ENCODE measurements at places on chromosomes 4 and X.

- no peak for DNase-seq
Measured at GRCh38 chrX:1727531-1728027, 112.7 kb downstream of the ASMT start.

GRCh38 chrX:44101281-44101680 lies 128.1 kb upstream of the NDP start:
- no peak for DNase-seq

- no peak for DNase-seq
Measured at GRCh38 chrX:30607155-30607554, 29.6 kb upstream of the TASL start.

- no peak for DNase-seq
Measured at GRCh38 chr4:180668732-180669131, 1574.5 kb upstream of the TENM3 start.

- no peak for DNase-seq
Measured at GRCh38 chr4:15907430-15907829, 31.1 kb downstream of the FGFBP1 start.

GRCh38 chrX:140034916-140035315 lies 69.6 kb upstream of the CXorf66 start:
- no peak for DNase-seq

GRCh38 chr4:131531087-131531486 lies 1618.0 kb upstream of the PCDH10 start:
- no peak for DNase-seq

DNA sequence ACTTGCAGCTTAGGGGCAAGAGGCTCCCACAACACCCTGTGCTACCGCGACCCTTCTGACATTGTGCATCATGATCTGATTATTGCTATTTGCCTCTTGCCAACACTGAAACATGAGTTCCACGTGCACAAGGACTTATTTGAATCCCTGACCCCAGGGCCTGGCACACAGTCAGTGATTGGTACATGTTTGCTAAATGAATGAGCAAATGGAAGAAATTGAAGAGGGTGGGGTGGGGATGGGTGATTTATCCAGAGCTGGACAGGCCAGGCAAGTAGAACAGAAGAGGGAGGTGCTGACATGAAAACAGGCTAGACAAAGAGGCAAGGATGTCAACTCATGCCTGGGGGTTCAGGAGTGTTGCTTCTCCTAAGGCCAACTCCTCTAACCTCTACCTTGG lies 24.9 kb upstream of the RPL39 start:
- no peak for DNase-seq

DNA sequence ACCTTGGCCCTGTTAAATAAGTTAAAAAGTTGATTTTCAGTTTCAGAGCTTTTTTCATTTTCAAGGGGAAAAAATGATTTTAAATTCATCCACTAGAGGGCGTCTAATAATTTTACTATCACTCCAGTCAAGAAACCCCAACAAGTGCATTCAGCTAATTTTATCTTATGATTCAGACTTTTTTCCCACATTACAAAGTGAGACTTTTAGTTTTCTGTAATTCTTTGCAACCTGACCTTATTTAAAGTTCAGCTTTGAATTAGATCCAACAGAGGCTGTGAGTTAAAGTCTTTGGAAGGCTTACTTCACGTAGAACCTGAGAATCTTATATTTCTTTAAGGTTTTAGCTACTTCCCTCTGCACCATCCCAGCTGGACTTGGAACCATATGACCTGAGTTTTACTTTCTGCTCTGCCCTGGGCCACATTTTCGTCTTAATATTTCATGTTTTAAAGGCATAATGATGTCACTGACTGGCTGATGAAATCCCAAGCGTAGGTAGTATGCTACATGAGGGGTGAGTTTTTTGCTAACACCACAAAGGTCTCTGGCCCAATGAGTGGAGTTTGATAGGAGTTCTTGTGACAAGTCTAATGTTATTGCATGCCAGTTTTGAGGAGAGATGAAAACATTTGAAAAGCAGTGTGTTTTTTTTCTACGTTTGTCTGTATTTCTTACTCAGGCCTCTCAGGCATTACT lies 7.2 kb downstream of the GNRHR start:
- no peak for DNase-seq

DNA sequence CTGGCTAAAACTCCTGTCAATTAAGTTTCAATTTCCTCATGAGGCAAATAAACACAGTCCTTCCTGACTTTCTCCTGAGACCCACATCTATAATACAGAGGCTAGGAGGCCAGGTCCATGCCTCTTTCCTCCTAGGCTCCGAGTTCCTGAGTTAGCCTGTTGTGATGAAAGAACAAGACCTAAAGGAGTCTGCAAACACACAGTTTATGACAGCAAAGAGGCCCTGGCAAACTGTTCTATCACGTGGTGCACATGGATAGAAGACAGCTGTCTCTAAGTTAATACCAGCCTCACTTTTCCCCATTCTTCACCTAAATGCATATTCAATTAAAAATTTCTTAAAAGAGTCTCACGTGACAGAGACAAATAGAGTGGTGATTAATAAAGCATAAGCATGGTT lies 145.2 kb downstream of the TET2 start:
- no peak for DNase-seq

Measured in cortex of kidney (tissue), 1 donor.